ENCODE measurements at places on chromosomes 12 and 14.

DNA sequence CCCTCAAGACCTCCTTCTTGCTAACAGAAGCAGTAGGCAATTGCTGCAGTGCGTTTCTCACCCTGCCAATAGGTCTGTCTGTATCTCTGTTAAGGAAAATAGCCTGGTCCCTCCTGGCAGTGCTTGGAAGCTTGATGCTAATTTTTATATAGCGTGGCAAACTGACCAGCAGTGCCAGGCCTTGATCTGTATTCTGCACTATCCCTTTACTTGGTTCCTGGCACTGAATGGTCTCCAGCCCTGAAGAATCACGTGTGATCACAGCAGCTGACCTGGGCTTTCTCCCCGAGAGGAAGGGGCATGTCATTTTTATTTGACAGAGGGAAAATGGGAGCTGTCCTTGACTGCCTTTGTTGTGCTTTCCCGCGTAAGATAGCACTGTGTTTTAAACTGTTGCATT, 48.7 kb upstream of the TRAF3 start:
- DNase-seq: no peak

DNA sequence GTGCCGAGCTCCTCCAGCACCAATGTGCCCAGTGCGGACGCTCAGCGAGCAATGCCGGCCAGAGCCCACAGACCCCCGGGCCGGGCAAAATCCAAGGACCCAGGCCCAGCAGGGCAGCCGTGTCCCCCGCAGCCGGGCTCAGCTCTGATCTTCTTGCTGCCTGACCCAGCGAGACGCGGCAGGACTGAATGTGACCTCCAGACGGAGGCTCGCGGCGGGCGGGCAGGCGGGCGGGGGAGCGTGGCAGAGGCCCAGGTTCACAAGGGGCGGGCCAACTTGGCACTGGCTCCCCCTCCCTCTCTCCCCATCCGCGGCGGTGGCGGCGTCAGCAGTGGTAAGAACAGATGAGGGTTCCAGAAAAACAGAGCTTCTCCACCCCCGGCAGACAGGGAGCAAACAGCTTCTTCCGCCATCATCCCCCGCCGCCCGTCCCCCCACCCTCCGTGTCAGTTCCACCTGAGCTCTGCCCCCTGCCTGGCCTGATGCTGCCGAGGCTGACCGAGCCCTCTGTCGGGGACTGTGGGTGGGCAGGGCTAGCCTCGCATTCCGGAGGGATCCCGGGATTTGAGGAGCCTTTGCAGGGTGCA, 94.3 kb downstream of the RFLNA start:
- DNase-seq: no peak

GRCh38 chr14:61132894-61133293, 148.2 kb downstream of the TMEM30B start:
- DNase-seq: no peak

GRCh38 chr14:94089479-94089878, 8.4 kb downstream of the IFI27L1 start:
- DNase-seq: no peak

GRCh38 chr12:63889721-63890509, 45.4 kb downstream of the SRGAP1 start:
- DNase-seq: no peak

DNA sequence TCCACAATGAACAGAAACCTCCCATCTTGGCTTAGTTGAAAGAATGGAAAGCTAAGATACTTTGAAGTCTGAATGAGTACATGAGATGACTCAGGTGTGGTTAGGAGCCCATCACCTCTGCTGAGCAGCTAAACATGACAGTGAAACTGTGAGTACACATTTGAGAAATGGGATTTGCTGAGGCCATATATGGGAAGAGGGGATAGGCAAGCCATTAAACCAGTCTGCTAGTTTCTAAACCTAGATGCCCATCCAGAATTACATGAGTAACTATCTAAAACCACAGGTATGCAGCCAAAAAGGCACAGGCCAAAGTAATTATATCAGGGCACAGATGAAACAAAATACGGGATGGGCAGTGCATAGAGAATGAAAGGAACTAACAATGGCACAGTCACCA, 41.2 kb downstream of the NKX2-1 start:
- no peak for DNase-seq

GRCh38 chr12:42486407-42486806, 103.1 kb downstream of the PRICKLE1 start:
- no peak for DNase-seq

GRCh38 chr12:43352001-43352400, 200.0 kb downstream of the ADAMTS20 start:
- no peak for DNase-seq

GRCh38 chr14:76136476-76137110, 15.1 kb upstream of the GPATCH2L start:
- DNase-seq: peak; percentile 42

- peak; percentile 13 for DNase-seq
These were observed 101.6 kb downstream of the ANO4 start for GRCh38 chr12:100896192-100896591.

GRCh38 chr14:94116701-94117100, 6.2 kb downstream of the IFI27 start:
- no peak for DNase-seq

DNA sequence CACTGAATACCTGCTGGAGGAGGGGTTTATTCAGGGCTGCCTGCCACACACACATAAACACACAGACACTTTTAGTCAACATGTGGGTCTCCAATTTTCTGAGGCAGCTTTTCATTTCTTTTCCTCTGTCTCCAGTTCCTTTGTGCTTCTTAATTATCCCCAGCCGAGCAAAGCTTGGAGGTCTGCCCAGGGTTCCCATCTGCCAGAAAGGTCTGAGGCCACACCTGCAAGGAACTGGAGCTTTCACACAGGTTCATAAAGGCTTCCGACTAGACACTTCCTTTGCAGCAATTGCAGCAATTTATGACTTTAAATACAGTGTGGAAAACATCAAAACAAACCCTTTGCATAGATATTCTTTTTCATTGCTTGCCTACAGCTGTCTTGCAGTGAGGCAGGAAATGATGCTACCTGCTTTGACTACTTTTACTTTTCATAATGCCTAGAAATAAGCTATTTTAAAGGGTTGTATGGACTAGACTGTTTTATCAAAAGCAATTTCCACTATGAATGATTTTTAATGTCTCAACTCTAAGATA, 1318.9 kb downstream of the AACS start:
- no peak for DNase-seq

DNA sequence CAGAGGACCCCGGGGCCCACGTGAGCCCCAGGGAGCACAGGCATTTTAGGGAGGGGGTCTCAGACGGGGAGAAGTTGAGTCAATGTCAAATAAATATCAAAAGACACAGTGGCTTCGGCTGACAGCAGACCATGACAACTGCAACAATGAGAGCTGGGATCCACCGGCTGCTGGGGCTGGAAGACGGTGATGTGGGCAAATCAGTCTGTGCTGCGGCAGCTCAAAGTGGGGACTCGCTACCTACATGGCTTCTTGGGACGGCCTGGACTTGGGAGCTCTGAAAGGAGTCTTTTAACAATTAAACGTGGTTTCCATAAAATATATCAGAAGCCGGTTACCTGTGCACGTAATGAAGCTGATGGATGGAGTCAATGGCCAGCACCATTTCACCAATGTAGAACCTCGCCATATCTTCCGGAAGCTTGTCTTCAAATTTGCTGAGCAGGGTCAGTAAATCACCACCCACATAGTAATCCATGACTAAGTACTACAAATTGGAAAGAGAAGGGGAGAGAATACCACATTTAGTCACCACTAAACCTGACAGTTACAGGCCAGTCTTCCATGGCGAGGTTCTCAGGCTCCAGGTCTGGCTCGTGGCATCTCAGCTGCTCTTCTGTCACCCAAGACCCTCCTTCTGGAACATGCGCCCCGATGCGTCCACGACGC, 58.0 kb downstream of the CDC42BPB start:
- DNase-seq: no peak

DNA sequence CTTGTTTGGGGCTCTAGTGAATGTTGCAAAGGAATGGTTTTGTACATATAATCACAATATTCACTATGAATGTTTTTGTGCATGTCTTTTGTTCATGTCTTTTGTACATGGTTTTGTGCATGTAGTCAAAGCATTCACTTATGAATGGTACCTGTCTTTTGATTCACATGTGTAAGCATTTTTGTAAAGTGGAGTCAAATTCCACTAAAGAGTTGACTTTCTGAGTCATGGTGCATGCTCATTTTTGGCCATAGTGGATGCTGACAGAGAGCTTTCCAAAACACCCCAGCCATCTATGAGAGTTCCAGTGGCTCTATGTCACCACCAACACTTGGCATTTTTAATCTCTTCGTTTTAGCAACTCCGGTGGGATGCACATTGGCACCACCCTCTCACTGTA, 1185.9 kb upstream of the TMEM132C start:
- DNase-seq: no peak

DNA sequence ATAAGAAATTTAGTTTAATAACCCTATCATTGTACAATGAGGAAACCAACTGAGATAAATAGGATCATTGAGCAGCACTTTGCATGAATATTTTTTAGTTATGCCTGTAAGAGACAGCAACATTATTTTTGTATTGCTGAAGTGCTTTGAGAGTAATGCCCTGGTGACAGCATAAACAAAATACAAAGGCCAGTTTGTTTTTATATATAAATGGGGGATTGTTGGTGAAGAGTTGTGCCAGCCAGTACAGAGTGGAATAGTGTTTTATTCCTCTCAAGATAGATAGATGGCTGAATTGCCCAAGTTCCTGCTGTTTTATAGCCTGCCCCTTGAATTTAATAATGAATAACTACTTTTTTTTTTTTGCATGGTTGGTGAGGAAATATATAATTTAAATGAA, 101.8 kb downstream of the CNTN1 start:
- no peak for DNase-seq

DNA sequence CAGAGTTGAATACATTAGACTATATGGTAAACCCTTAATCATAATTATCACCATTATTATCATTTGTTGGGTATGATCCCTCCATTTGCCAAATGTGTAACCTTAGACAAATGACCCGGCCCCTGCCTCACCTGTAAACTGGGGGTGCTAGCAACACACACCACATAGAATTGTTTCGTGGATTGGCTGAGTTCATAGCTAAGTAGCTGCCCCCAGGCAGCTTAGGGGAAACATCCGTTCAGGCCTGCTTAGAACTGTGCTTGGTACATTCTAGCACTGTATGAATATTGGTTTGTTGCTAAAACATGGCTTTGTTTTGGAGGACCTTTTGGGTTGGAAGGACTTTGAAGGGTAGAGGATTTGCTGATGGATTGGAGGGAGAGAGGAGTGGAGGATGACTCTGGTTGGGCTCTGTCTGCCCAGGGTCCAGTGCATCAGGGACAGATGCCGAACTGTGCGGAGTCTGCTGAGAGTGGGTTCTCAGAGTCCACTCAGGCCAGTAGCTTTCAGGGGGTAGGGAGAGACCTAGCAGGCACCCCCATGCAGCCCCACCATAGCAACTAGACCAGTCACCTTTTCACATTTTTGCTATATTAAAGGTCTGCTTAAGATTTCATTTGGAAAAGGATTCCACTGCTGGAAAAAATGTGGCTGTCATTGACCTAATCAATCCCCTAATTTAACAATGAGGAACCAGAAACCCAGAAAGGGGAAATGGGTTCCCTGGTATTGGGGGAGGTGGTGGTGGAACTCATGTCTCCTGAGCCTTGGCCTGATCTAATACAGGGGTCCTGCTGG, 2.2 kb downstream of the RIN3 start:
- no peak for DNase-seq
